ENCODE measurements at places on chromosomes 3 and 15.
A peak's percentile ranks its signal among the peaks of the same experiment; 100 is the strongest.

DNA sequence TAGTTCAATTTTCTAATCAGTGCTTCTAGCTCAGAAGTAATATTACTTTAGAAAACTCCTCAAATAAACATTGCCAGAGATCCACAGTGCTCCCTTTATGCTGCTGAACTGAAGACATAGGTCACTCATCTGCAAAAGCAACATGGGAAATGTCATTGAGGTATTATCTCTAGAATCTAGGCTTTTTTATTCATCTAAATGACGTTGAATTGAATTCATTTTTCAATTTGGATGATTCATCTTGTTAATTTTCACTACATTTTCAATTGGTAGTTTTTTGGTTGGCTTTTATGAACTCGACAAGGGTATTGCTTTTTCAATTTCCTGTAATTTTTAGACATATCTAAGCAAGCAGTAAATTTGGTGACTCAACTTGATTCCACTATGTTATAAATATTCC is 275.4 kb downstream of the NFKBIZ start:
- DNase-seq, result no peak

- no peak for DNase-seq
These were observed 14.0 kb downstream of the EDEM1 start for GRCh38 chr3:5201536-5201935.

DNA sequence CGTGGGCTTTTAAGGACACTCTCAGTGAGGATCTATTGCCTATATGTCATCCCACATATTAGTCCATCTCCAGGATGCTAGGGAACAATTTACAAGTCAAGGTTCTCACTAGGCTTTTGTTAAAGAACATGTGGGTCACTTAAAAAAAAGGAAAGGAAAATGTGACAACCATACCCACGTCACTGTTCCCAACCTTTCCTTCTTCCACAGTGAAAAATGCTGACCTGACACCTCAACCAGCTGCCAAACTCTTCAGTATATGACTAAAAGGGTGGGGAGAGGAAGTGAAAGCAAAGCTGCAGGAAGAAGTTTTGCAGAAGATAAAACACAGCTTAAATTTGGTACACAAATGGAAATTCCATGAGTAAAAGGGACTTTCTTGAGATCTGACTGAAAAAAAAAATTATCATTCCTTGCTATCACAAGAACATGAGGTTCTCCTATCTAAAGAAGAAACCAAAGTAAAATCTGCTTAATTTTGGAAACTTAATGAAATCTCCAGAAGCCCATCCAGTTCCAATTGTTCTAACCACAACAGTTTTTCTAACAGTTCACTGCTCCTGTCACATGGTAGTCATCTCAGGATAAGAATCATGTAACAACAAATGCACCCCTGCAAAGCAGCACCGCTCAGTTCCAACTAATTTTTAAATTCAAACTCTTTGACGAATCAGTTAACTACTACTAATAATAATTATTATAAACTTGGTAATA is 117.0 kb upstream of the TSPAN3 start:
- peak; percentile 33 for DNase-seq

GRCh38 chr15:76994496-76994895 is 430 bp upstream of the PSTPIP1 start:
- DNase-seq, result no peak

DNA sequence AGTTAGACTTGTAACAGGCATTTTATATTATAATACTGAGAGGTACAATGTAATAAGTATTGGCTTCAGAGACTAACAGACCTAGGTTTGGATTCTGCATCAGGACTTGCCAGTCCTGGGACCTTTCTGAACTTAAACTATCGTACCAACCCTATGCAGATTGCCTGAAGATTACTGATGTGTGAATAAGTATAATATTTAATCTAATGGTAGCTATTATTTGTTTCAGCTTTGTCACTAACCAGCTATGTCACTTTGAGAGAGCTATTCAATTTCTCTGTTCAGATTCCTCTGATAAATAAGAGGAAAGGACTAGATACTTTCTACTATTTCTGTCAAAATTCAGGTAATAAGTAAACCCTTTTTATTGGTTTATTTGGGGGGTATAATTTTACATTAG is 184.4 kb upstream of the NECTIN3 start:
- no peak for DNase-seq

GRCh38 chr3:165518346-165518745 is 318.9 kb downstream of the BCHE start:
- no peak for DNase-seq

DNA sequence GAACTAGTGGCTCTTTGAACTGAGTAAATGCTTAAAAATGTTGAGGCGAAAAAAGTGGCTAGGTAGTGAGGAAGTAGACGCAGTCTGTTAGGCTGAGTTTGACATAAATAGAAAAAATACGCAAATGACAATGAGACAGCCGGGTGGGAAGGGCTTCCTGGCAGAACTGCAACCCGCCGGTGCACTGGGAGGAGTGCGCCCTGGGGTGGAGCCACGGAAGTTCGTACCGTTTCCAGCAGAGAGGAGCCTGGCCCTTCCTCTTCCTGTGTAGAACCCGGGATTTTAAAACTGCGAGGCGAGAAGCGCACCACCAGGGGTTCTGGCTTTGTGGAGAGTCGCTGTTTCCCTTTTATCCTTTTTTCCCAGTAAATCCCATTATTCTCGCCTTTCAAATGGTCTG is 602.6 kb downstream of the PYDC2 start:
- DNase-seq, result no peak

DNA sequence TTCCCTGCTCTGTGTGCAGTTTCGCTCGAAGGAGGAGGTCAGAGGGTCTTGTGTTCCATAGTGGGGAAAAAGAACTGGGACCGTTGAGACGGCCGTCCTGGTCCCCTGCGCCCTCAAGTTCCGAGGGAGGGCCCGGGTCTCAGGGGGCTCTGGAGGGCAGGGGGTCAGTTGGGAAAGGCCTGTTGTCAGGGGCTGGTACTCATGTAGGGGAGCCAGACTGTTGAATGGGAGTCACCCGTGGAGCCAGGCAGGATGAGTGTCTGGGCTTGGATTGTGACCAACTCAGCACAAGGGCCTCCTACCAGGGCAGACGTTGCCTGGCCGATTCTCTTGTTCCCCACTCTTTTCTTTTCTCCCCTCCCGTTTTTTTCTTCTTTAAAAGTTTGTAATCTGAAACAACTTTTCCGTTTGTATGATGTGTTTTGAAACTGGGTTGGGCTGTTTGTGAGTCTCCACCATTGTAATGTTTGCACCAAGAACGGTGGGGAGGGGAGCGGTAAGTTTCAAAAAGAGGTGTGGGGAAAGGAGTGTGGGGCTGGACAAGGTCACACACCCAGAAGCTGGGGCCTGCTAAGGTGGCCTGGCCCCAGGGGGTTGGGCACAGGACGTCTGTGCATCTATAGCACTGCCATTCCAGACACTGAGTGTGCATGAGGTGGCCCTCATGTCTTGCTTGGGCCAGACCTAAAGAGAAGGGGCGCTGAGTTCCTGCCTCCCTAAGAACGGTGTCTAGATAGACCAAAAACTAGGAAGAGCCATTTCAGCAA is 1.1 kb downstream of the CMTM7 start:
- peak; percentile 25 for DNase-seq

DNA sequence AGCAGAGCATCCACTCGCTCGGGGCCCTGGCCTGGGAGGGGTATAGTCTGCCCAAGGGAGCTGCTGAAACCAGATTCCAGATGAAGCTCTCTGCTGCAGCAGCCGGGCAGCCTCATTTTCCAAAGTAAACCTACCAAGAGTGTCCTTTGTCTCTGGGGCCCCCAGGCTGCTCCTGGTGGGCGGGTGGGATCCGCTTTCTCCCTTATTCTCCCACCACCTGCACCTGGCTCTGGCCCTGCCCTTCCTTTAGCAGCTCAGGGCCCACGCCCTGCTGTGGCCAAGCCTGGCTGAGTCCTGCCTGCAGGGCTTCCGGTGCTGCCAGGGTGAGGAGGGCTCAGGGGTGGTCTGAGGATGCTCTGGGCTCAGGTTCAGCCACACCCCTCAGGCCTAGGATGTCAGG is 13.0 kb downstream of the SCN5A start:
- no peak for DNase-seq

GRCh38 chr3:6326771-6327170 is 534.1 kb upstream of the GRM7 start:
- no peak for DNase-seq

GRCh38 chr15:66679061-66679656 is 22.9 kb upstream of the SMAD6 start:
- no peak for DNase-seq

DNA sequence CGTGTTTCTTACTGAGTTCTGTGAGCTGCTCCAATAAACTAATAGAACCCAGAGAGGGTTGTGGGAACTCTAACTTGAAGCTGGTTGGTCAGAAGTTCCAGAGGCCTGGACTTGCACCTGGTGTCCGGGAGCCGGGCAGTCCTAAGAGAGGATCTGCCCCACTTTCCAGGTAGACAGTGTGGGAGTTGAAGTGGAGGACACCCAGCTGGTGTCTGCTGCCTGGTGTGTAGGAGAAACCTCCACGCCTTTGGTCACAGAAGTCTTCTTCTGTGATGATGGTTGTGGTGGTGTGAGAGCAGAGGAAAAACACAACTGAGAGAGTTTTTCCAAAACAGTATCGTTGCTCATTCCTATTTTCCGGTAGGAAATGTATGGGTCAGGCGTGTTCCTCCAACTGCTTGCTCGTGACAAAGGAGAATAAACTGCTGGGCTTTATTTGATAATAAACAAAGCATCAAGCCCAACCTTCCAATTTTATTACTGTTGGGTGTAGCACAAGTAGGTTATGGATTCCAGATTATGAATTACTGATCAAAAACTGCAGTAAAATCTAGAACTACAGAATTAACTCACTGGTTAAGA is 137.0 kb downstream of the KLF13 start:
- DNase-seq, result no peak

GRCh38 chr3:179473565-179473964 is 22.3 kb upstream of the GNB4 start:
- peak; percentile 2 for DNase-seq

GRCh38 chr15:92020804-92021203 is 167.3 kb downstream of the SLCO3A1 start:
- no peak for DNase-seq

- DNase-seq, result no peak
These were observed 5.1 kb upstream of the TM4SF1 start for GRCh38 chr3:149382518-149382917.

GRCh38 chr3:160100610-160101009 is 112.0 kb downstream of the IL12A start:
- no peak for DNase-seq

DNA sequence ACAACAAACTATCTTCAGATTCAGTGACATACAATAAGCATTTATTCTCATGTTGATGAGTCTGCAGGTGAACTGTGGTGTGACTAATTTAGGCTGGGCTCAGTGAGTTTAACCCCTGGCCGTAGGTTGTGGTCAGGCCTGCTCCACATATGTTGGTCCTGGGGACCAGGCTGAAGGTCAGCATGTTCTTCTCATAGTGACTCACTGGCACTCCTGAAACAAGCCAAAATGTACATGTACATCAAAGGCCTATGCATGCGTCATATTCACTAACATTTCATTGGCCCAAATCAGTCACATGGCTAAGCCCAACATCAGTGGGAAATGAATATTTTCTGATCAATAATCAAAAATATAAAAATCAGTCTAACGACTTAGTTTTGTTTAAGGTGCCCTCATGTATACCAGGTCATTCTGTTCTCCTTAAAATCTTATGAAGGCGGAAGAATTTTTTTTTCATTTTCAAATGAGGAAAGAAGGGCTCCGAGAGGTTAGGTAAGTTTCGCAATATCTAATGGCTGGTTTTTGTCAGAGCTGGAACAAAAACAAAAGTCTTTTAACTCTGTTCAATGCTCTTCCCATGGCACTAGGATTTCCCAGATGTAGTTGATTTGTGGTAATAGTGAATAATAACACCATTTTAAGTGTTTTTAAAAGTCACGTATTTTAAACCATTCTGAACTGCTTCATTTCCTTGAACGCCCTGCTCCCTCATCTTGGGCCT is 148.5 kb downstream of the MFSD1 start:
- DNase-seq, result no peak

DNA sequence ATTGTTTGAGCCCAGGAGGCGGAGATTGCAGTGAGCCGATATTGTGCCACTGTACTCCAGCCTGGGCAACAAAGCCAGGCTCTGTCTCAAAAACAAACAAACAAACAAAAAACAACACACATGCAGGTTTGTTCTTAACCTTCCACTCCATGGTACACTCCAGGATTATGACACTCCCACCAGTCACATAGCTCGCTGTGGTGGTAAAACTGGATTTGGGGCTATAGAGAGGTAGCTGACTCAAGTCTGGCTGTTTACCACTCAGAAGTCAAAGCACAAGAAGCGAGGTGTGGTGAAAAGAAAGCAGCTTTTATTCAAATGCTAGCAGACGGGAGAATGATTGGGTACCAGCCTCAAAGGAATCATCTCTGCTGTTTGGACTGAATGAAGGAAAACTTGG is 49.0 kb upstream of the SIAH2 start:
- no peak for DNase-seq

DNA sequence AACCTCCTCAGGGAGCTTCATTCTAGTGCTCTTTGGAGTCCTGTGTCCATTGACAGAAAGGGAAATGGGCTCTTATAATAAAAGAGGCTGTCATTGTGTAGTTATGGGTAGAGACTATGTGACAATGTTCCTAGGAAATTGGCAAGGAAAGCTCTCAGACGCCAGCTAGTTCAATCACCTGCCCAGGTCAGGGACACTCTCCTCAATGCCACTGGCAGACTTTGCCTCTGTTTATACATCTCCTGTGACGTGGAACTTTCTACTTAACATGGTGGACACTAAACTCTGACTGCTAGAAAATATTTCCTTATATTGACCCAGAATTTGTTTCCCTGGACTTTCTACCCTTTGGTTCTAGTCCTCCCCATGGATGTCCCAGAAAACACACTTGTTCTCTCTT is 2.8 kb downstream of the EFCAB12 start:
- DNase-seq, result no peak

- peak; percentile 64 for DNase-seq
These were observed 118.6 kb downstream of the ANO10 start for GRCh38 chr3:43503067-43503728.

GRCh38 chr15:101613130-101614000 is 38.8 kb downstream of the TM2D3 start:
- DNase-seq, result no peak

DNA sequence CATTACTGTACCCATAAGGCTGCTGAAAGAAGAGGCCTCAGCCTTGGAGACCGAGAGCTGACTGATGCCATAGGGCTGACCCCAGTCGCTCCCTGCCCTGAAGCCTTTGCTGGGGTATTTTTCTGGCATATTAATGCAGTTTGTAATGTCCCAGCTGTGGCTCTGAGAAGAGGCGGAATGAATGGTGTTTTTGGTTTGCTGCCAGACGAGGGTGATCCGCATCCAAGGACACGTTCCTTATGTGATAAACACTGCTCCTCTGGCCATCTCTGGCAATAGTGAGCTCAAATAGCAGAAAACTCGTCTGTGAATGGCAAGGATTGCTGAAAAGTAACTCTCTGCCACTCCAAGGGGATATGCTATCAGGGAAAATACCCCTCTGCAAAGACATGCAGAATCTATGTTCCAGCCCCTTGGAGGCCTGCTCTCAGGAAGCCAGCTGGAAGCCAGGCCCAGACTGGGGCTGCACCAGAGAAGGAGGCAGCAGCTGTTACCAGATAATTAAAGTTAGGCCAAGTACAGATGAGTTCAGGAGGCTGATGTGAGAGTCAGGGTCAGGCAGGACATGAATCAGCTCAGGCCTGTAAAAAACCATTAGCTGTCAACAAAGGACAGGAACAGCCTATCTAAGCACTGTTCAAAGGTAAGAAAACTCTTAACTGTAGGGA is 28.9 kb upstream of the KLHL6 start:
- no peak for DNase-seq

GRCh38 chr15:36024031-36024688 is 478.2 kb upstream of the DPH6 start:
- no peak for DNase-seq

Measured in CD4-positive, alpha-beta T cell treated with Interleukin-21 for 1 hour (primary cell).